SK-N-MC (cell line): ENCODE measurements at places on chromosomes 11 and 22.

DNA sequence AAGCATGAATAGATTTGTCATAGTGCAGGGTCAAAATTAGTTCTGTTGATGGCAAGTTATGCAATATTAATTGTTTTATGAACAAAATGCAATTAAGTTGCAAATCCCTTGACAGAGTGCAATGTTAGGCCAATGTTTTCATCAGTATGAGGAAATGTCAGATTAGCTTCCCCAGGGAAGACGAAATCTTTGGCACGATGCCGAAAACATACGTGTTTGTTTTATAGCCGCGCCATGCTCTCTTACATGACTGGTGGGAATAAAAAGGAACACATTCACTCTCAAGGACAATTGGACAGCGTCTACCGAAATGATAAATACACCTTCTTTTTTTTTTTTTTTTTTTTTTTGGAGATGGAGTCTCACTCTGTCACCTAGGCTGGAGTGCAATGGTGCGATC is 27.0 kb downstream of the MFNG start:
- no peak for DNase-seq

- no peak for DNase-seq
Observed at GRCh38 chr11:133207995-133208394, 324.3 kb downstream of the OPCML start.

DNA sequence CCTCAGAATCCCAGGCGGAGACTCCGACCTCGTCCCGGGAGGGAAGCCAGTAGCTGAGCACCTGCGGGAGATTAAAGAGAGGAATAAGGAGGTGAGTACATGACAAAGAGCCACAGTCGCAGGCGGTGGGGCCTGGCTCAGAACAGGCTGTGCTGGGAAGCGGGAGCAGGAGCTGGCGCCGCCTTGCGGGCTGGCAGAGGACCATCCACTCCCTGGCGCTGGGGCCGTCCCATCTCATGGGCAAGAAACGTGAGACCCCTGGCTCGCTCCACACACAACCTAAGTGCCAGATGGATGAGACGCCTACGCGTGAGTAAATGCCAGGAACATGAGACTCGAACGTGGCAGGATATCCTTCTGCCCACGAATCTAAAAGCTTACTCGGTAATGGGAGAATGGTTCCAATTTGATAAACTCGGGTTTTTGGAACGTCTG is 6.3 kb downstream of the CEND1 start:
- peak; percentile 18 for DNase-seq

- DNase-seq: no peak
Observed at GRCh38 chr11:118438314-118438931, 2.1 kb downstream of the KMT2A start.

GRCh38 chr11:8937159-8937558 is 4.4 kb upstream of the C11orf16 start:
- no peak for DNase-seq

DNA sequence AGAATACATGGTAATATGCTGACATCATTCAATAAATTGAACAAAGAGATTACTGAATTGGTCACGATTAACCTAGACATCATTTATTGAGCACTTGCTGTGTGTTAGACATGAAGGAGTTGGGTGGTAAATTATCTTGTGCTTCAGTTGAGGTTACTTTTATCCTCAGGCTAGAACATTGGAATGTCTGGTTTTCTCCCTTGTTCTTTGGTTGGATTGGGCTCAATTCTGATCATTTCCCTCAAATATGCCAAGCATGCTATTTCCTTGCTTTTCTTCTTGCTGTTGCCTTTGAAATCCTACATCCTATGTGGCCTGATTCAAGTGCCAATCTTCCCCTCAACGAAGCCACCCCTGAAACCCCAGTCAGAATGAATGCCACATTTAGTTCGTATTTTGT is 65.8 kb downstream of the DEUP1 start:
- DNase-seq: peak; percentile 14
